ENCODE measurements at places on chromosomes 16 and 17.

DNA sequence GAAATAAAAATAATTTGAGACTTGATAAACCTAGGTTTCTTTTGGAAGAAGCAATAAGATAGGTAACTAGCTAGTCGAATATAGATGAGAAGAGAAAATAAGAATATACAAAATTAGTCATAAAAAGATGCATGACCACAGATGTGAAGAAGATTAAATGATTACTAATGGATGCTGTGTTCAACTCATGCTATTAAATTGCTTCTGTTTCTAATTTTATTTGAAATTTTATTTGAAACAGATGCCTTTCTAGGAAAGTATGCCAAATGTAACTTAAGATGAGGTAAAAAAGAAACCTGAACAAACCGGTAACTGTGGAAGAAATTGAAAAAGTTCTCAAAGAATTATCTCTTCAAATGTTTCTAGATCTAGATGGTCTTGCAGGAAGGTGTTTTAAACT, 91.6 kb downstream of the OR1D5 start:
- DNase-seq: no peak

- no peak for DNase-seq
Measured at GRCh38 chr16:17828012-17828411, 357.3 kb upstream of the XYLT1 start.

GRCh38 chr17:13833921-13834320, 232.2 kb upstream of the HS3ST3A1 start:
- DNase-seq: no peak

GRCh38 chr16:75116081-75116910, at the start of gene LDHD:
LDHD (minus strand) TSS chr16:75116780; CDS start chr16:75116720, 60 bp downstream.
- no peak for DNase-seq

- no peak for DNase-seq
Measured at GRCh38 chr17:45110676-45111611, 21.4 kb downstream of the PLCD3 start.

DNA sequence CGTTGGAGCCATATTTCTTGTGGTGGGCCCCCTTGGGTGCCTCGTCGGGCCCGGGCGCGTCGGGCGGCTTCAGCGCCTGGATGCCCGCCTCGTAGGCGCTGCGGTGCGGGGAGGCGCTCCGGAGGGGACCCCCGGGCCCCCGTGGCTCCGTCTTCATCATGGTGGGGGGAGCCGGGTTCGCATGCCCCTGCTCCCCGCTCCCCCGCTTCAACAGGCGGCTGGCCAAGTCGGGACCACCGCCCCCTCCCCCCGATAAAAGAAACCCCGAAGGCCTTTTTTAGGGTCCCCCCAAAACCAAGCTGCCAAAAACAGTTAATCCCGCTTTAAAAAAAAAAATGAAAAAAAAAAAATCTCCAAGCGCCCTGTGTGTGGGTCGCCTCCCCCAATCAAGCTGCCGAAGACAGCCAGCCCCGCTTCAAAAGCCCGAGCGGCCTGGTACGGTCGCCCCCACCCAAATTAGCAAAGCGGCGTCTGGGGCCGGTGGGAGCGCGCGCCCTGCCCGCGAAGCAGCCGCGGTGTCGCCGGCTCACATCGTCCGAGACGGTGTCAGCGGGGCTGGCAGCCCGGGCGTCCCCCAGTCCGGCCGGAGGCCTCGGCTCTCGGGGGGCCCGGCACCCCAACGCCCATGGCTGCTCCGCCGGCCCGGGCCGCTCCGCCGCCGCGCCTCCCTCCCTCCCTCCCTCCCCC, at the start of gene PPP1R9B:
TSS of gene PPP1R9B (minus strand) at position 324 of the 687 bp plus-strand sequence. CDS start at position 160, 164 bp downstream.
- no peak for DNase-seq

- no peak for DNase-seq
Measured at GRCh38 chr17:14037453-14037852, 31.9 kb upstream of the COX10 start.

DNA sequence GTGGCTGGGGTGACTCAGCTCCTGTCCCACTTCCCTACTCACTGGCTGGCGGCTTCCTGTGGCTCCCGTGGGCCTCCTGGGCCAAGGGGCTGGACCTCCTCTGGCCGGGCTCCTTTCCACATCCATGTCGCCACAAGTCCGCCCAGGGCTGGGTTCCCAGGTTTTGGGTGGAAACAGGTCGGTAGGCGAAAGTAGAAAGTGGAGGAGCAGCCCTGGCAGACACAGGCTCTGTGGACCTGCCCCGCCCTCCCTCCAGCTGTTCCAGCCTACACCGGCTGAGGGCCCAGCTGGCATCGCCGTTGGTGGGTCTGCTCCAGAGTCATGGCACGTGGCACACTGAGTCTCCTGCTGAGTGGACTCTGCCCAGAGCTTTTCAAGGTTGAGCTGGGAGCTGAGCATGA, 28.7 kb downstream of the GSE1 start:
- no peak for DNase-seq

DNA sequence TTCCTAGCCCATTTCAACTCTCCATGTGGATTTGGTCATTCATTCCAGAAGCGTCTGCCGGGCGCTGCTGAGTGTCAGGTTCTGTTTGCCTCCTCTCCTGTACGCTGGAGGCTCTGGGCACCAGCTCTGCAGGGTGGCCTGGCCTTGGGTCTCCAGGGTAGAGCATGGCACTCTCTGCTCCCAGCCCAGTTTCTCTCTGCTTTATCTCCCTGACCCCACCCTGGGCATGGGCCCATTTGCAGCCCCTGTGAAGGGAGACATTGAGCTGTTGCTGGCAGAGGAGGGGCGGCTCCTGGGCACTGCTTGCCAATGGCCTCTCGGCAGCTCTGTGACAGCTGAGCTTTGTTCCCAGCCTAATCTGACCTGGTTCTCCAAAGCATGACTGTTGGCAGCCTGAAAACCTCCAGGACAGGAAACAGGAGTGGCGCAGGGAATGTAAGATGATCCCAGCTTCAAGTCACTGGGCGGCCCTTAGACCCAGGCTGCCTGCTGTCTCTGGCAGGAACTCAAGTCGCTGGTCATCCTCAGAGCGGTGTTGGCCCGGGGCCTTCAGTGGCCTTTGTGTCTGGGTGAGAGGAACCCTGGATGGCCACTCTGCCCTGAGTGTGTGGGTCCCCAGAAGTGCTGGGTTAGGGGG, 146.8 kb downstream of the SEC14L1 start:
- no peak for DNase-seq

DNA sequence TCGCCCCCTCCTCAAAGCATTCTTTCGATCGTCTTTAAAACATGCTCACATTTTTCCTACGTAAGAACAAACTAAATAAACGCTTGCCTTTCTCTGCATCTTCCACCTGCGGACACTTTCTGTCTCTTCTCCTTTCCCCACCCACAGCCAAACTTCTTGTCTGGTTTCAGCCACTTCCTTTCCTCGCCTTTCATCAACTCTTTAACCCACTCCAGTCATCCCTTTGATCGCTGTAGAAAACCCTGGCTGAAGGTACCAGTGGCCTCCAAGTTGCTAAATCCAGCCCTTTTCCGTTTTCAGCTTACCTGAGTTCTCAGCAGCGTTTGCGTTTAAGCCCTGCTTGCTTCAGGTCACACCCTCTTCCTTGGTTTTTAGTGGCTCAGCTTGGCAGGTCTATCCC, 483 bp downstream of the RPA1 start:
- no peak for DNase-seq

GRCh38 chr17:41060052-41060604, at the start of gene KRTAP2-3:
KRTAP2-3 (minus strand) TSS chr17:41060114; CDS start chr17:41060050, 64 bp downstream.
- DNase-seq: no peak

GRCh38 chr16:84562174-84562815, 55.6 kb downstream of the COTL1 start:
- DNase-seq: no peak

DNA sequence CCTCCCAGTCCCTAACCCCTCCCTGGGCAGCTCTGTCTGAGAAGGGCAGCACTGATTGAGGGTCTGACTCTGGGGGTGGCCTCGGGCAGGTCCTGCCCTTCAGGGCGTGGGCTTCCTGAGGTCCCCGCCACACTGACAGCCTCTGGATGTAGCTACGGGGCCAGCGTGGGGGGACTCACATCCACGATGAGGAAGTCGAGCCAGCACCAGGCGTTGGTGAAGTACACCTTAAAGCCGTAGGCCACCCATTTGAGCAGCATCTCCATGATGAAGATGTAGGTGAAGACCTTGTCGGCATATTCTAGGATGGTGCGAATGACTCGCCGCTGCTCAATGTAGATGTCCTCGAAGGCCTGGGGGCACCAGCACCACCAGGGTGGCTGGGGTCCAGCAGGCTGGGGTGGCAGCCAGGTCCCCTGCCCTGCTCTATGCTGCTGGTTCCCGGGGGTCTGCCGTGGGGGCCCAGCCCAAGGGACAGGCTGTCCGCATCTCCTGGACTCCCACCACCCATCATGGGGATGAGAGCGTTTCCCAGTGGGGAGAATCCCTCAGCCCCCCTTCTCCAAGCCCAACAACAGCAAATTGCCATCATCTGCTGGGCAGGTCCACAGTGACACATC, 15.7 kb upstream of the CD79B start:
- DNase-seq: no peak

DNA sequence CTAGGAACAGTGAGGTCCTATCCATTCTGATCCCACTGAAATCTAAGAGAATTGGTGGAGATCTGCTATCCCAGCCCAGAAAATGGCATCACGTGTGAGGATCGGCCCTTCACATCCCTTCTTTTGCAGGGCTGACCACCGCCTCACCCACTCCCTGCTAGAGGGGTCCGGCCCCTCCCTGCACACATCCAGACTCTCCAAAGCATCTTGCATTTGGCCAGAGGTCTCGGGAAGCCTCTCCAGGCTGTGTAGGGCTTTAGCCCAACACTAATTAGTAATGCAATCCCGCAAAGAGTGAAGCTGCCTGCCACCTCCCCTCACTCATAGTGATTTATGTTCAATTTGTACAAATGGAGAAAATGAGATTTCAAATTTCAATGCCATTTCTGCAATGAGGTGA, 434.4 kb upstream of the ZFHX3 start:
- no peak for DNase-seq

GRCh38 chr17:3845291-3845620, 790 bp downstream of the NCBP3 start:
- DNase-seq: peak; percentile 23

- no peak for DNase-seq
Measured at GRCh38 chr16:84988328-84989080, 22.8 kb downstream of the ZDHHC7 start.

DNA sequence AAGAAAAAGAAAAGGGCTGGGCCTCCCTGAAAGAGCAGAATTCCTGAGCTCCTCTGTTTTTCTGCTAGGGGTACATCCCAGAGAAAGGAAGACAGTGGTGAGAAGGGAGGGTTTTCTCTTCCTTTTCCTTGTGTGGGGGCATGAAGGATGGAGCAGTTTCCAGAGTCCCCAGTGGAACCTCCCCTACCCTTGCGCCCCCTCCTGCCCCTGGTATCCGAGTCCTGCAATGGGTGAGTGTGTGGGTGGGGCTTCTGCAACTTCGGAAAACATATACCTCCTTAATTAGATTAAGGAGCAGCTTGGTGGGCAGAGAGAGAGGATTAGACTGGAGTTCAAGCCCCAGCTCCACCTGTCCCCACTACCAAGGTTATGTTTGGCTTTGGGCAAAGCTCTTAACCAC, 5.4 kb upstream of the GIP start:
- DNase-seq: no peak

GRCh38 chr16:1290860-1291575, 18.4 kb upstream of the UBE2I start:
- no peak for DNase-seq

- no peak for DNase-seq
Measured at GRCh38 chr16:3444032-3444388, 530 bp downstream of the NAA60 start.

DNA sequence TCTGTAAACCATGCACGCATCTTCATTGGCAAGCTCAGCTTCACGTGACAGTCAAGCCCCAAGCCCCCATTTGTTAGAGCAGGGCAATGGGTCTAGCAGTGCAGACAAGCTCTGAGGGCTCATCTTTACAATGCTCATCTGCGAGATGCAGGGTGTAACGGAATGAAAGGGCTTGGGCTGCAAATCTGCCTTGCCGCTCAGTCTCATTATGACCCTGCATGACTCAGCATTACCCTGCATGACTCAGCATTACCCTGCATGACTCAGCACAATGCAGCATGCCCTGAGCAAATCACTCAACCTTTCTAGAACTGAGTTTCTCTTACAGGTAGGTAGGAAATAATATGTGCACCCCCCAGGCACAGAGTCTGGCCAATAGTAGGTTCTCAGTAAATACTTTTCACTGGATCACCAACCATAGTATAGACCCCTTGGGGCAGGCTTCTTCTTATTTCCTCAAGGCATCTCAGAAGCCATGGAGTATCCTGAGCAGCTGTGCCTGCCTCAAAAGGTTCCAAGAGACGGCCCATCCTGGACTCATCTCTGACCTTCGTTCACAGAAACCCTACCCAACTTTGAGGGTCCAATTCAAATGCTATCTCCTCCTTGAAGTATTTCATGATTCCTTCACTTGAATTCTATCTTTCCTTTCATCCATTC, 391.3 kb upstream of the CDH5 start:
- no peak for DNase-seq

DNA sequence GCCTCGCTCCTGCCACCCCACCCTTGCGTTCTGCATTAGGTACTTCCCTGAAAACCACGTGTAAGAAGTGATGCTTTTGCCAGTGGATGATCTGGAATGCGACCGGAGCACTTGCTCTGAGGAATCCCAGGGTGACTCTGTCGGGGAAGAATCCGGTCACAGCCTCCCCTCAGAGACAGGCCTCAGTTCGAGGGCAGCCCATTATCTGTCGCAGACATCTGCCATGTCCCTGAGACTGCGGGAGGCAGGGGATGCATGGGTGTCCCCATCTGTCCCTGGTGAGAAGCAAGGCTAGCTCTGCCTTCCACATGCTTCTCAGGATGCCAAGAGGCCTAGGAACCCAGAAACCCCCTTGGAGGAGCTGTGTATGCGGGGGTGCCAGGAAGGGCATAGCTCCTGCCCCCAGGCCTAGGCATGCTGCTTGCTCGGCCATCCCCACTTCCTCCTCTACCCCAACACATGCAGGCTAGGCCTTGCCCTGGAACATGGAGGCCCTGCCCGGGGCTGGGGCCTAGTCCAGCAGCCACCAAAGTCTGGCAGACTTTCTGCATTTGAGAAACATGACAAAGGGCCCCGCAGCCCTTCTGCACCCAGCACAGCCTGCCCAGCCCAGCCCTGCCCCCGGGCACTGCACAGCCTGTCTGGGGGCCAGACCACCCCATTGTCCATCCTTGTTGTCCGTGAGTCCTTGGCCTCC, 20.5 kb downstream of the MNT start:
- DNase-seq: no peak

DNA sequence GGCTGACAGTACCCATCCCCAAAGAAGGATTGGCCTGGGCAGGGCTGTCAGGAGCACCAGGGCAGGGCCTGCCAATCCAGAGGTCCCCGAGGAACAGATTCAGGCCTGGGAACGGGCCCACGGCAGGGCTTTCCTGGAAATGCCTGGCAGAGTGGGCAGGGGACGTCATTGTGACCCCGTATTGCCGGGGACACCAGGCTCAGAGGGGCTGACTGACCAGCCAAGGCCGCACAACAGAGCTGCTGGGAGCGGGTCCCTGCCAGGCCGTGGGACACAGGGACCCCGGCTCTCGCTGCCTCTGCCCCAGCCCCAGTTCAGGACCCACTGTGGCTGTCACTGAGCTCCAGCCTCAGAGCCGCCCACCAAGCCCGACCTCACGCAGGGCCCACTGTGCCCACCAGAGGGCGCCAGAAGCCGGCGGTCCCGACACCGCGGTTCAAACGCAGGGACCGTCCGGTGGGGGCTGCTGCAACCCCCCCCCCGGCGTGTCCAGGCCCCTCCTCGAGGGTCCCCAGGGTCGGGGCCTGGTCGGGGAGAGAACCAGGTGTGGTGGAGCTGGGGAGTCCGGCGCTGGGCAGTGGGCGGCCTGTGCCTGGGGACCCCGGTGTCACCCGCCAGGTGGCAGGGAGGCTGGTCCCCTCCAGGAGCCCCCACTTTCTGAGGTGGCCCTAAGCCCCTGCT, 15.2 kb upstream of the SSTR5 start:
- peak; percentile 15 for DNase-seq

- no peak for DNase-seq
Measured at GRCh38 chr17:57970710-57971109, 15.5 kb upstream of the CUEDC1 start.

Measured in GM18507 (cell line).